ENCODE measurements at places on chromosomes 7 and 10. TPM values are rescaled to one million over a fixed set of nuclear protein-coding genes. Genes with fewer than 3 reads are reported as not detected.

DNA sequence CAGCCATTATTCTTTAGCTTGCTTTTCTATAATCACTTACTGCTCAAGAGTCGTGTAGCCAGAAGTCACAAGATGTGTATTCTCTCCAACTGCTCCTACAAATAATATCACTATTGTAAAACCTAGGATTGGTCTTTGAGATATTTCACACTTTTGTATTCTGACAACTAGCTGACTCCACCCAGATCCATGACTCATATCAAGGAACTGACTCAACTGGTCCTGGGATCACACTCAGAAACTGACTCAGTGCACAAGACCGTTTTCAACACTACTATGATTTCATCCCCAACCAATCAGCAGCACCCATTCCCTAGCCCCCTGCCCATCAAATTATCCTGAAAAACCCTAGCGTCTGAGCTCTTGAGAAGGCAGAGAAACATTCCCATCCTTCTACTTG, 56.5 kb upstream of the ORC5 start:
- no peak for DNase-seq

- no peak for DNase-seq
These were observed 47.7 kb downstream of the PNLIPRP2 start for GRCh38 chr10:116668446-116668845.

GRCh38 chr10:91632671-91633550, at the start of gene PPP1R3C:
Gene PPP1R3C, minus strand, starts transcription at chr10:91633071. Its CDS starts 102 bp downstream, at chr10:91632969.
- peak; percentile 89 for DNase-seq

DNA sequence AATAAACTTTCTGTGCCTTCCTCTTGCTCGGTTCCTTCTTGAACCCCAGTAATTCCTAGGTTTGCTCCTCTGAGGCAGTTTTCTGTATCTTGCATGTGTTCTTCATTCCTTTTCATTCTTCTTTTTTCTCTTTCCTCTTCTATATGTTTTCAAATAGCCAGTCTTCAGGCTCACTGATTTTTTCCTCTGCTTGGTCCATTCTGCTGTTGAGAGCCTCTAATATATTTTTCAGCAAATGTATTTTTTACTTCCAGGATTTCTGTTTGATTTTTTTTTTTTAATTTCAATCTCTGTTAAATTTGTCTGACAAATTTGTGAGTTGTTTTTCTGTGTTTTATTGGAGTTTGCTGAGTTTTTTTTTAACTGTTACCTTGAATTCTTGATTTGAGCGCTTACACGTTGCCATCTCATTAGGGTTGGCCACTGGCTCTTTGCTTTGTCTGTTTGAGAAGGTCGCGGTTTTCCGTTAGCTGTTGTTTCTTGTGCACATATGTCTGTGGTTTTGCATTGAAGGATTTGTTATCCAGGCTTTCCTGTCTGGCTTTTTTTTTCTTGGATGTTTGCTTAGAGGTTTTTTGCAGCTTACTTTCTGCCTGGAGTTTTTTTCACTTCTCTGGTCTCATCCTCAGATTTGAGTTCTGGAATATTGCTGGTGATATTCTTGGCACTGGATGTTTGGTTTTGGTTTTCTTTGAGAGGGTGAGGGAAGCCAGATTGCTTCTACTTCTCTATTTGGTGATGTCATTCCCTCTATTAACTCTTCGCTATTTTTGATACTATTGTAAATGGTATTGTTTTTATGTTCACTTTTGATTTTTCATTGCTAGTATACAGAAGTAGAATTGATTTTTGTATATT, 12.7 kb downstream of the SPRN start:
- DNase-seq = no peak

GRCh38 chr10:128498746-128499145, 372.5 kb upstream of the MKI67 start:
- no peak for DNase-seq

DNA sequence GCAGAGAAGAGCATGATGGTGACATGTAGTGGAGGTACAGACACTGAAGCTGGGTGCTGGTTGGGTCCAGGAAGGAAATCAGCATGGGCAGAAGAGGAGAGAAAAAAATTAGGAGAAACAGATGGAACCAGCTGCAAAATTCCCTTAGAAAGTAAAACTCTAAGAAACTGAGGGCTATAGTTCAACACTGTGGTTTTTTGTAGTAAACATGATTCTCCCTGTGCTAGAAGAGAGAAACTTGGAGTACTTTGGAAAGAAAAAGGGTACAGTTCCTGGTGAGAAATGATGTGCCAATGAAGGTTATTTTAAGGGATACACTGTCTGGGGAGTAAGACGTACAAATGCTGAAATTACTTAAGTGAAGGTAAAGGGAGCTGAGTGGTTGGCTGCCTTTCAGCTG, 181.5 kb upstream of the HPS1 start:
- DNase-seq = no peak

- DNase-seq = peak; percentile 5
These were observed 121.5 kb downstream of the VIPR2 start for GRCh38 chr7:159023206-159023605.

DNA sequence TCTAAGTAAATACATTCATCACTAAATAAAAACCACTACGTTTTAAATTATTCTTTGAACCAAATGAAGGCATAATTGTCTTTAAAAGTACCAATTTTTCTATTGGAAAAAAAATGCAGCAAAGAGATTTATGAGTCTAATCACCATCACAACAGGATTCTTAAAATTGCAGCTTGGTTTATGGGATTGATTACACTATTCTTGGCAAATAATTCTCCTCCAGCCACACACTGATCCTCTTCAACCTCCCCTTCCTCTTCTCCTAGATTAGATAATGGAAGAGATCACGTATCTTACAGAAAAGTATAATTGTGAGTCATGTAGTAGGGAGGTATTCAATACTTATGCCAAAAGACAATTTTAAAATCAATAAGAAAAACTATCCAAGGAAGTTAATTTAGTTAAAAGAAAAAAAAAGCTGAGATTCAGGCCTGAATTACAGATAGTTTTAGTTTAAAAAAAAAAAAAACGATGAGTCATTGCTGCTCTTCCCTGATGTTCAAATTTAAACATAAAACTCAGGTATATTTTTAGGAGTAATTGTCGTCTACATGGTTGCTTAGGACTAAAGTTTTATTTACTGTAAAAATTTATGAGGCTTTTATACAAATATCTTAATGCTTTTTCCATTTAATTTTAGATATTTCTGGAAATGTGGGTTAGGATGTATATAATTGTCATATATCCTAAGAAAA, 133.7 kb upstream of the CDK1 start:
- DNase-seq = no peak

GRCh38 chr10:124143721-124144120, 50.3 kb upstream of the CHST15 start:
- DNase-seq = no peak

GAD2 gene
- not detected for total RNA-seq

STAG3 gene
- total RNA-seq = 2.5 TPM

All from uterus (tissue), 4 donors.